HFFc6 (cell line): ENCODE measurements at places on chromosomes 4 and X.

DNA sequence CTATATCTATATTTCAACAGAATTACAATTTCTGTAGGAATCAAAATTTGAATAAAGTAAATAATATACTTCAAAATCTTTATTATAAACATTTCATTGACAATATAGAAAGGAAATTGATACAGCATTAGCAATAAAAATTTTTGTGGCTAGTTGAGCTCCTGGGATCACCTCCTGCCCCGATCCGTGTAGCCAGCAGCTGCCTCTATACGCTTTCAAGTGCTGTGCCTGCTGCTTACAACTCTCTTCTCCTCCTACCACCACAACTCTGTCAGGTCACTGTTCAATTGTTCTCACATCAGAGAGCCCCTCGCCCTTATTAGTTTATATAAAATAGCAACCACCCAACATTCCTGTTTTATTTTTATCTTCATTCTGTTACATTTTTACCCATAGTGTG is 27.6 kb downstream of the INPP4B start:
- no peak for DNase-seq

DNA sequence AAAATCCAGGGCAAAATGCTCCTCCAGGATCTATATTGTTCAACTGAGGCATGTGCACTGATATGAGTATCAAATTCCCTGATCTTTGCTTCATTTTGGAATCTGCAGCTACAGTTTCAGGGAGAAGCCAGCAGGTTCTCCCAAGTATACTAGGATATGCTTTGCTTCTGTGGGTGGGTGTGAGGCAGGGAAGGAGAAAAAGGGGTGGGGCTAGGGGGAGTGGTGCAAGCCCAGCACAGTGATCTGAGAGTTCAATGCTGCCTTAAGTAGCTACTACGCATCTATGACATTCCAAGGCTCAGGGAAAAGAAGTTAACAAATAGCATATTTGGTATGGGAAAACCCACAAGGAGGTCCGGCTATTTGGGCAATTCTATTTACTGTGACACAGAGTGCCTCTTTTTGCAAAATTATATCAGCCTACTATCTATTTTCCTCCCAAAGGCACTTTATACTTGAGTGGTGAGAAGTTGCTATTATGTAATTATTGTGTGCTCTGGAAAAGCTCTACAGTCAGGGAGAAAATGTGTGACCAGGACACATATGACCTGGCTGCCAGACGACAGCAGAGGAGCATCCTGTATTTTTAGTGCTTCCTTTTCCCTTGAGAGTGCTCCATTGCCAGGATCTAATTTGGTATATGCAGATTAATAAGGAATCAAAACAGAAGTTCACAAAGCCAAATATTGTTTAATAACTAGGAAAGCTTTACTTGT is 162.0 kb downstream of the RNF150 start:
- no peak for DNase-seq

GRCh38 chrX:96481831-96482230 is 202.8 kb upstream of the DIAPH2 start:
- DNase-seq, result no peak

DNA sequence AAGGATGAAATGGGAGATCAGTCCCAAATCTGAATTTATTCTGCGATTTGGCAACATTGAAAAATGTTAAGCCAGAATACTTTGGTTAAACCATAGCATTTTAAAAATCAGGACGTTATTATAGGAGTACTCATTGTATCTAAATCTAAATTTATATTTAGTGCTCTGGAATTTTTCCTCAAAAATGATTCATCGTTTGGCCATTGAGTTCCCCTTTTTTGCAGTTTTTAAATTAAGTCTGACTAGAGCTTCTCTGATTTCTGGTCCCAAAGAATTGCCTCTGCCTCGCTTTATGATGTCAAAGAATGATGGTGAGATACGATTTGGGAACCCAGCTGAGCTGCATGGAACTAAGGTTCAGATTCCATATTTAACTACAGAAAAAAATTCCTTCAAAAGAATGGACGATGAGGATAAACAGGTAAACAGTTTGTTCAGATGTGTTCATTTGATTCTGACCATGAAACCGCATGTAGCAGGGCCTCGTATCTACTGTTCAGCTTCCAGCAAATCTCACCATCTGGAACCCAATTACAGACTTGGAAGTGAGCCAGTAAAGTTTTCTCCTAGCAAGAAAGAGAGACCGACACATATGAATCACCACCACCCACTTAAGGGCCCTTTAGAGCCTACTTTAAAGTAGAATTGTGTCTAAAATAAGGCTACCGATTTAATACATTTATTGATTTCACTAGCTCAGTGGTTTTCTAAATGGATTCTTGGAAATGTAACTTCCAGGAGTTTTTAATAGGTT is 75.6 kb downstream of the REPS2 start:
- DNase-seq, result peak; percentile 15

DNA sequence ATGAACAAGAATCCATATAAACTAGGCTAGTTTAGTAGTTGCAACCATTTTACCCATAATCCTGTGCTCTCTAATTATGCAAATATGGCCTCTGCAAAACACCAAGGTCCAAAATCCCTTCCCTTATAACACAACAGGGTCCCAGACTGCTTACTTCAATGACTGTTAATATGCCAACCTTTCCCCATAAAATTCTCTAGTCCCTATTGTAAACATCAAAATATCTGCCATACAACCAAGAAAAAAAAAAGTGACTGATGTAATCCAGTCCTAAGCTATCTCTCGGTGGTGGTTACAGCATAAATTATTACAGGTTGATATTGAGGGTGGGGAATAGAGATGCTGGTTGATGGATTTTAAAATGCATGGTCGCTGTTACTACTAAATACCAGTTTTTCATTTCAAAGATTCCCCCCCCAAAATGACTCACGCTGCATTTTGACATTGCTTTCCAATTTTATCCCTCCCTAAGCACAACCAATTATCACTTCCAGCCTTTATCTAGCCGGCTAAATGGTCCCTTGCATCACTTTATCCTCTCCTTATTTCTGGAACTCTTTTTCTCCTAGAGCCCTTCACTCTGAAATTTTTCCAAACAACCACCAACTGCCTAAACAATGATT is 44.8 kb downstream of the TSPAN5 start:
- DNase-seq, result no peak

DNA sequence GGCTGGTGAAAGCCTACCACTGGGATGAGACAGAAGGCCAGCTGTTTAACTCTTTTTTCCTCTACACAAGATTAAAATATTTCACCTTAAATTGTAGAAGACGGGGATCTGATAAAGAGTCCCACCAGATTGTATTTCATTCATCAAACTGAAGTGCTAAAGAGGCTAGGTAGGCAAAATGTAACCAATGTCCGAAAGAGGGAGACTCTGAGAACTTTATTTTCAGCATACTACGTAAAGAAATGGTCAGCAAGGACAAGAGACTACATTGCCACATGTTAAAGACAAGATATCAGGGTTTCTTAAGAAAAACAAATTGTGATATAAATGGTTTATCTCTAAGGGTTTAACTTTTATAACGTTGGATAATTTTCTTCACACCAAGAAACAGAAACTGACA is 71.6 kb upstream of the INPP4B start:
- DNase-seq, result no peak

GRCh38 chr4:80202741-80203553 is 5.6 kb downstream of the PRDM8 start:
- no peak for DNase-seq

DNA sequence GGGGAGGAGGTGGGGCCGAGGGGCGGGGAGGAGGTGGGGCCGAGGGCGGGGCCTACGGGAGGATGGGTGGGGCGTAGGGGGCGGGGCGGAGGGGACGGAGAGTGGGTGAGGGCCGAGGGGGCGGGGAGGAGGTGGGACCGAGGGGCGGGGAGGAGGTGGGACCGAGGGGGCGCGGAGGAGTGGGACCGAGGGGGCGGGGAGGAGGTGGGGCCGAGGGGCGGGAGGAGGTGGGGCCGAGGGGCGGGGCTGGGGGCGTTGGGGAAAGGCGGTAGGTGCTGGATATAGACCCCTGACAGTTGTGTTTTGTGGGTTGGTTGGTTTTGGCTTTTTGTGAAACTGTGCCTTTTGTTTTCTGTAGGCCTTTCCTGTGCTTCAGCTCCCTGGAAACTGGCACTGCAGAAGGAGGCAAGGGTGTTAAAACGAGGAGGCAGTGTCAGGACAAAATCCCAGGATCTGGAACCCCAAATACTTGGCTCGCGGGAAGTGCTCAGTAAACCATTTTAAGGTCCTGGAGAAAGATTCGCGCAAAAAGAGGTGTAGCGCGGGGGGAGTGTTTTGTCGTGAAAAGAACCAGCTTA is 580 bp upstream of the MMGT1 start:
- peak; percentile 1 for DNase-seq

- DNase-seq, result no peak
Observed at GRCh38 chrX:131745942-131746489, 202.1 kb downstream of the OR13H1 start.

GRCh38 chr4:57114973-57115372 is 4.8 kb upstream of the IGFBP7 start:
- peak; percentile 73 for DNase-seq

- DNase-seq, result peak; percentile 0
Observed at GRCh38 chrX:47091149-47091775, 13.0 kb downstream of the RGN start.

- DNase-seq, result no peak
Observed at GRCh38 chr4:119739796-119740195, 111.2 kb upstream of the PDE5A start.

DNA sequence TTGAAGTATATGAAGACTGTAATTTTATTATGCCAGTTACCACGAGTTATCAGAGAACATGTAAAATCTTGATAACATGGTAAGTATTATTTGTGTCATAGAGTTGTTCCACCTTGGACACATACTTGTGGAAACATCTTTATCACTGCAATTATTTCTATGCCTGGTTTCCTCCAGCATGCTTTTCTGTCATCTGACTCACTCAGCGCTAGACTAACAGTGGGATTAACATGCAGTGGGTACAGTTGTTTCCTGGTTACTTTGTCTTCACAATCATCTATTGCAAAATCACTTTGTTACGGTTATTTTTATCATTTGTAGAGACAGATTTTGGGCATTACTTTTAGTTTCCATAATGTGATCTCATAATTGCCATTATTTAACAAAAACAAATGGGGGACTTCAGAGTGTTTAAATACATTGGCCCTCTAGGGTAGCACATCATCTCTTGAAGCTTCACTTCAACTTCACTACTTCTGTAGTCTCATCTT is at the start of gene STATH:
STATH (plus strand) TSS at position 441 of the 491 bp plus-strand sequence. CDS start 2,472 bp downstream, outside the sequence.
- no peak for DNase-seq

DNA sequence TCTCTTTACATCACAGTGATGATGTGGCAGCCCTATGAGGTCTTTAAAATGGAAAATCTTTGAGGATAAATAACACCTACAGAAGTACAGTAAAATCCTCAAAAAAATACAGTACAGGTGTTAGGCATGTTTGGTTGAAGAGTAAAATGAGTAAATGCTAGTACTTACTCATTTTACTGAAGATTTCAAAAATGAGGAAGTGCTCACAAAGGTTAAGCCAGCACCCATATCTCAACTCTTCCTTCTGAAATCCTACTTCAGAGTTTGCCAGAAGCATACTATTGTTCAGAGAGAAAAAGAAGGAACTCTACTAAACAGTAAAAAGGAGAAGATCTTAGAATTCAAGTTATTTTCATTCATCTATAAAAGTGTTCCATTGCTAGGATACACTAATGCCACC is 130.9 kb downstream of the CBR4 start:
- no peak for DNase-seq

DNA sequence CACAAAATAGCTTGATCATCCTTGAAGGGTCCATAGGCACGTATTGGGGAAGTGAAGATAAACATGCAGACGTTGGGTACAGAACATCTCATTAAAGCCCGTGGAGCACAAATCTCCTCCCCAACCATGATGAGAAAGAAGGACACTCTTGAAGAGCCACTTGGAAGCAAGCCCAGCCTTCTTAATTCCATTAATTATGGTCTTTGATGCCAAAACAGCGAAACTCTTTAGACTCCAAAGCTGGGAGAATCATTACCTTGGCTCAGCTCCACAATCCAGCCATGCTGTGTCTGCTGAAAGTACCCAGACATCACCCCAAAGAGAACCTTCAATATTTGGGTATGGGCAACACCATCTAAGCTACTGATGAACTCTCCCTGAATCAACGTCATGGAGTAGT is 169.0 kb upstream of the MBNL3 start:
- DNase-seq, result no peak

GRCh38 chr4:38804654-38805295 is at the start of gene TLR1:
TLR1 (minus strand) TSS chr4:38804791; CDS start chr4:38798831, 5,960 bp downstream.
- DNase-seq, result peak; percentile 42

GRCh38 chrX:123905332-123905731 is 45.5 kb downstream of the XIAP start:
- no peak for DNase-seq

GRCh38 chr4:48173056-48173991 is 39.3 kb upstream of the TXK start:
- peak; percentile 48 for DNase-seq

- no peak for DNase-seq
Observed at GRCh38 chr4:144801731-144802130, 155.8 kb downstream of the HHIP start.

GRCh38 chr4:66785479-66785878 is 759.8 kb downstream of the CENPC start:
- no peak for DNase-seq

- peak; percentile 71 for DNase-seq
Observed at GRCh38 chr4:112840061-112840460, 203.1 kb downstream of the LARP7 start.

DNA sequence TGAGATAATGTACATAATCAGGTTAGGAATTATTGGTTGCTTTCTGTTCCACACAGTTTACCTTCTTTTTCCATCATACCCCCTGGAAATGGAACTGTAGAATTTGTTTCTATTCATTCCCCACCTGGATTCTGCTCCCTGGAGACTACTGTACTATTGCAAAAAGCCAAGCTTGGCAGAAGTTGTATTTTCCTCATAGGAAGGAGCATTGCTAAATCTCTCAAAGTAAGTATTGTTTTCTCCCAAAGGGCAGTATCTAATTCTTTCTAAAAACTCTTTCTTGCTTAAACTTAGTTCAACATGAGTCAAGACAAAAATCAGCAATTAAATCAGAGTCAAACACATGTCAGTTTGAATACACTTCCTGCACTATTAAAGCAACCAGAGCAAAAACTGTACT is 136.2 kb downstream of the CDS1 start:
- DNase-seq, result no peak

GRCh38 chrX:23752740-23753415 is 9.8 kb upstream of the ACOT9 start:
- DNase-seq, result peak; percentile 74

DNA sequence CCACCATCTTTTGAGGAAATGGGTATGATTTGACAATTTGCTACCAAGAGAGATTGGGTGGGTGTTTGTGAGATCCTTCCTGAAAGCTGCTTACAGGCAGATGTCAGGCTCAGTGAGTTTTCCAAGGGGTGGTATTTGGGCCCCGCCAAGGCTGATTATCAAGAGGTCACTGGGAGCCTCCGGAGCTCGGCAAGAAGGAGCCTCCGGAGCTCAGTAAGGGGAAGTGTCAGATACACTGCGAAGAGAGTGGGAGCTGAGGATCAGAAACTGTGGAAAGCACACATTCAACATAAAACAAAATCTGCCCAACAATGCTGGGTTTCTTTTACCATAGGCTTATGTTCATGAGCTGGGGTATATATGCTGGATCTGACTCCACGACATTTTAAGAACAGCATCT is 714 bp downstream of the RTL3 start:
- no peak for DNase-seq
